Stimulated activated CD4-positive, alpha-beta T cell treated with anti-CD3 and anti-CD28 coated beads, Interleukin-1b, Interleukin-23, amount 100 ng/mL, for 1 hour (primary cell): ENCODE measurements at places on chromosomes 6 and 20.

GRCh38 chr6:10809098-10809497, 29.2 kb downstream of the MAK start:
- DNase-seq = no peak

DNA sequence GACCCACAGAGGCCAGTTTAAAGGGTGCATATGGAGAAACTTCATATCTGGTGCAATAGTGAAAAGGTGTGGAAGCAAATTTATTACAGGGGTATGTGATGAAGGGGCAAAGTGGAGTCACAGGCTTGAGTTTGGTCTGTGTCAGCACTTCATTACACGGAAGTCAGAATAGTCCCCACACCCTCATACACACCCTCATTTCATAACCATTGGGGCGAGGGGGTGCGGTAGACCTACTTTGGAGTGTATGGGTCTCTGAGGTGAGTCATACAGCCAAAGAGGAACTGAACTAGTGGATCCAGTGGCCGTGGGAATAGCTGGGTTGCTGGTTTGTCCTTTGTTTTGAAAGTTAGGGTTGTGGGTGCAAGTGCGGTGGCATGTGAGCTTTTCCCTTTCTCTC, 3.3 kb downstream of the TM9SF4 start:
- no peak for DNase-seq

GRCh38 chr20:38997622-38998021, 35.5 kb downstream of the DHX35 start:
- DNase-seq = no peak

- no peak for DNase-seq
Observed at GRCh38 chr20:4810426-4811019, 88.8 kb downstream of the PRND start.

DNA sequence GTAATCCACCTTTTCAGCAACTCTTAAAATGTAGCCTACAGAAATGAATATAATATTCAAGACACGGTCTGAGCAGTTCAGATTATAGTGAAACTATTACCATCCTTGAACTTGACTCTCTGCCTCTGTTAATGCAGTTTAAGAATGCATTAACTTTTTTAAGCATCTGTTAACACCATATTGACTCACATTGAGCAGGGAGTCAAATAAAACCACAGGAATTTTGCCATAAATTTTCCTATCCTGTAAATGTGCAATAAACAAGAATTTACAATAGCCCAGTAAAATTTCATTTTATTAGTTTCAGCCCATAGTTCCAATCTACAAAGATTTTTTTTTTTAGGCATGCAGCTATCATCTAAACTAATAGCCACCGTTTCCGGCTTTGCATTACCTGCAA, 239.2 kb upstream of the DEFB112 start:
- no peak for DNase-seq

- DNase-seq = no peak
Observed at GRCh38 chr6:124546601-124547000, 415.6 kb upstream of the RNF217 start.

GRCh38 chr6:136067731-136068341, 182.3 kb downstream of the MTFR2 start:
- DNase-seq = no peak

GRCh38 chr6:17390276-17390675, 3.1 kb upstream of the CAP2 start:
- no peak for DNase-seq

DNA sequence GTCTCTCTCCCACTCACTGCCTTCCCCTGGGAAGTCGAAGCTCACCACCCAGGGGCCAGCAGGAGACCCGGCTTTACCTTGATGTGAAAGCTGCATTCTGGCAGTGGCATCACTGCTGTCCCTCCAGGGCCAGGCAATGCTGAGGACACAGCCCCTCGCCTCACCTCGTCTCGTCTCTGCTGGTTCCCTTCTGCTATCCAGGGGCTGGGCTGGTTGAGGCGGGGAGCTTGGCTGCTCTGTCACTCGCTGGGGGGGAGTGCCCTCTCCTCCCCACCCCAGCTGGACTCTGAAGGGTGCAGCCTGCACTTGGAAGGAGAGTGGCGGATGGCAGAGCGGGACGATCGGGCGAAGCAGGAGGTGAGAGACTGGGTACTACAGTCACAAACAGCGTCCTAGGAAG, 12.7 kb upstream of the DSN1 start:
- DNase-seq = no peak

DNA sequence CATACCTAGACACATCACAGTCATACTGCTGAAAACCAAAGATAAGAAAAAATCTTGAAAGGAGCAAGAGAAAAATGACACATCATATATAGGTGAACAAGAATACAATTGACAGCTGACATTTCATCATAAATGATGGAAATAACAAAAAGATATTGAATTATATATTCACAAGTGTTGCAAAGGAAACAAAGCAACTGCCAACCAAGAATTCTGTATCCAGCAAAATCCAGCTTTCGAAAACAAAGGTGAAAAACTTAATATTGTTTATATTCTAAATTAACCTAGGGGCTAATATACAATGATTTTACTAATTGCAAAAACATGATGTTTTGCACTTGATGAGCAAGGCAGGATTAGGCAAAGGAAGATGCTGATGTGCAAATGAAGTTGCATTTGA, 84.3 kb downstream of the MOXD1 start:
- no peak for DNase-seq

DNA sequence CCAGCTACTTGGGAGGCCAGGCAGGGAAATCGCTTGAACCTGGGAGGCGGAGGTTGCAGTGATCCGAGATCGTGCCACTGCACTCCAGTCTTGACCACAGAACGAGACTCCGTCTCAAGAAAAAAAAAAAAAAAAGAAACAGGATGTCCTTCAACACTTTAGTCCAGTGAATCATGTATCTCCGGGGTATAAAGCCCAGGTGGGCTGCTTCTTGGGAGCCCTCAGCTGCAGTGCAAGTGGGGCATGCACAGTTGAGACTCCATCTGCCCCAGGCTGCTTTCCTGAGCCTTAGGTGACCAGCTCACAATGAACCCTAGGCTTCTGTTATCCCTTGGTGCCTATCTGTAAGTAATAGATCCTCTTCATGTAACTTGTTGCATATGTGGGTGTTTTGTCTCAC, 187.1 kb upstream of the RNF24 start:
- no peak for DNase-seq

- DNase-seq = no peak
Observed at GRCh38 chr6:157093536-157093935, 229.8 kb downstream of the TMEM242 start.

- no peak for DNase-seq
Observed at GRCh38 chr6:90195094-90195829, 101.4 kb downstream of the BACH2 start.

- no peak for DNase-seq
Observed at GRCh38 chr6:134131530-134132139, 79.2 kb upstream of the SLC2A12 start.

- no peak for DNase-seq
Observed at GRCh38 chr6:16511040-16511660, 250.1 kb downstream of the ATXN1 start.

DNA sequence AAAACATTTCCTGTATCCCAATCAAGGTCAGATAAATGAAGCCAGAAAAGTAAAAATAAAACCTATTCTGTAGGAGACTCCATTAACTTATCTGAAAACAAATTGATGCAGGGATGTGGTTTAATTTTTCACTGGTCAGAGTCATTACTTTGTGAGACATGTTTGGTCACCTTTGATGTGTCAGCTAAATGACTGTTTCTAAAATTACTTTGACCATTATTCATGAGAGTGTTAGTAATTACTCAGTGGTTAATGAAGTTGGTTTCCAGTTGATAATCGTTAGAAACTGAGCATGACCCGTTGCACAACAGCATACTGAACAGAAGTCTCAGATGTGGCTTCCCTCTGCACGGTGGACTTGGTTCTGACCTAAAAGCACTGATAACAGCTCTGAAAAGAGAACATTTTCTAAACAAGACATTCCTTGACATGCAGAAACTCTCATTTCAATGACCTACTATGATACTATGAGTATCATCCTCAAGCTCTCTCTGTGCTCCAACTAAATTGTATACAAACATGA, 410.5 kb upstream of the RNF217 start:
- DNase-seq = no peak

DNA sequence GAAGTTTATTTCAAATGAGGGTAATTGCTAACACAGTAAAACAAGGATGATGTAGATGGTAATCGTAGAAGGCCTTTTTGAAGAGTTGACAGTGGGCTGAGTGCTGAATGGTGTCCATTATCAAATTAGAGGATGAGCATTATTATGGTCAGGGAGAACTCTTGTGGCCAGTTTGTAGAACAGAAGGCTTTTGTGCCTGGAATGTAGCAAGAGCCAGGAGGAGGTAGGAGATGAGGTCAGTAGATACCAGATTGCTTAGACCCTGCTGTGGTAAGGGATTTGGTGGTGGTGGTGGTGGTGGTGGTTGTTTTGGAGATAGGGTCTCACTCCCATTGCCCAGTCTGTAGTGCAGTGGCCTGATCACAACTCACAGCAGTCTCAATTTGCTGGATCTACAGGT, 6.2 kb downstream of the CSE1L start:
- no peak for DNase-seq

DNA sequence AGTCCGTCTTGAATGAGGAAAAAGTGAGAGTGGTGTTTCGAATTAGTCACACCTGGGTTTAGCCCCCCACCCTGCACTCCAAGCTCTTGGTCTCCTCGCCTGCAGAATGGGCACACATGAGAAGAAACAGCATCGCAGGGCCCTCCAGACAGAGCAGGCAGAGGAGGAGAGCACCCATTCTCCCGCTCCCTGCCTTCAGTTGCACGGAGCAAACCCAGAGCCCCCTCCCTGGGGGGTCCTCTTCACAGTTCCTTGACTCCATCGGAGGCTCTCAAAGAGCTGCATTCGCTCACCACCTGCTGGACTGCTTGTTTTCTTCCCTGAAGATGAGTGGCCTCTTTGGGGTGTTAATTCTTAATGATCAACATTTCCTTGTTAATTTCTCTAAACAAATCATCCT, 5.1 kb downstream of the CST7 start:
- no peak for DNase-seq

DNA sequence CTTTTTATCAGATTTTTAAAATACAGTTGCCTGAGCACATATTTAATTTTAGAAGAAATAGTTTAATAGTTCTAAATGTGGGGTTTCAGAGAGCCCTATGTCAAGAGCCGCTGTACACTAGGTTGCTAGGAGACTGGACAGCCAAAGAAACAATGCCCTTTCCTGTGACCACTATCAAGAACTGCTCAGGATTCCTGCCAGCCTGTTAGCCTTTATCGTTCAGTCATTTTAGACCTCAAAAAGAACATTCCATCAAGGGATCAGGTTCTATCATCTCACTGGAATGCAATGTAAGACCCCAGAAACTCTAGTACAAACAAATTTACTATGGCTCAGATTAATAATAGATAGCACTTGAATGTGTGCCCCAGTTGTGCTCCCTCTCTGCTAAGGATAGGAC, 181.2 kb upstream of the CCN2 start:
- no peak for DNase-seq

DNA sequence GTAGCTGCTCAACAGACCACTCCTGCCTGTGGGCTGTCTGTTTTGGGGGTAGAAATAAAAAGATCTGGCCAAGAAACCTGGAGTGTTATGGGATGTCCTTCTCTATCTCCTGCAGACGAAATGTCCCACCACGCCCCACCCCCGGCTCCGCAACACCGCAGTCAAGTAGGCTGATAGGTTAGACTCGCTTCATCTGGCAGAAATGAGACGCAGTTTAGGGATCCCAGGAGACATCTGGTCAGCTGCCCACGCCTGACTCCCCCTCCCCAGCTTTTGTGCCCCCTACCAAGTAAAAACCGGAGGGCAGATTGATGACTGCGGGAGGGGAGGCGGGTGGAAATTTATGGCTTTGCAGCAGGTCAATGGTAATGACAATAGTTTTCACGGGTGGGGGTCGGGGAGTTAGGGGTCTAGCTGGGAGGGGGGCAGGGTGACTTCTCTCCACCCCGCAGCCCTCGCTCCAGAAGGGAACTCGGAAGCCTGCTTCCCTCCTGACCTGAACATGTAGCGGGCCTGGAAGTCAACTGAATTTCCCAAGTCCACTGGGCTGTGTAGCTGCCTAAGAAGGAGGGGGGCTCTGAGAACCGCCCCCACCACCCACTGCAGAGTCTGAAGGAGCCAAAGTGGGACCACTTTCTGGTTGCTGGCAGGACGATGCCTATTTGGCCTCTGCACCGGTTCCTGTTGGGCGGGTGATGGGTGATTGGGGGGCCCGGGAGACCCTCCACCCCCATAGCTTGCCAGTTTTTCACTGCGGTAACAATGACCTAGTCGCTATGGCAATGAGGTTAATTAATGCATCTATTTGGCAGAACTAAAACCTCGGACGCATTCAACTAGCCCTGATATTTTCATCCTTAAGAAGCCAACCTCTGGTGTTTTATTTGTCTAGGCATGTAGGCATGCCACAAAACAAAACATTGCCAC, 25.7 kb downstream of the PMEPA1 start:
- no peak for DNase-seq

DNA sequence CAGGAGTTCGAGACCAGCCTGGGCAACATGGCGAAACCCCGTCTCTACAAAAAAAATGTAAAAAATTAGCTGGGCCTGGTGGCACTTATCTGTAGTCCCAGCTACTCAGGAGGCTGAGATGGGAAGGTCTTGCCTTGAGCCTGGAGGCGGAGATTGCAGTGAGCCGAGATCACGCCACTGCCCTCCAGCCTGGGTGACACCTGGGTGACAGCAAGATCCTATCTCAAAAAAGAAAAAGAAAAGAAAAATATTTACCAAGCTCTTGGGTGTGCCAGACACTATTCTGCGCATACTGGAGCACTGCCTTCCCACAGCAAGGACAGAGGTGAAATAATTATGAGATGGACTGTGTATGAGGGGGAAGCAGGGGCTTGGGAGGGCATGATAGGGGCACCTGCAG, 19.6 kb downstream of the POFUT1 start:
- no peak for DNase-seq

DNA sequence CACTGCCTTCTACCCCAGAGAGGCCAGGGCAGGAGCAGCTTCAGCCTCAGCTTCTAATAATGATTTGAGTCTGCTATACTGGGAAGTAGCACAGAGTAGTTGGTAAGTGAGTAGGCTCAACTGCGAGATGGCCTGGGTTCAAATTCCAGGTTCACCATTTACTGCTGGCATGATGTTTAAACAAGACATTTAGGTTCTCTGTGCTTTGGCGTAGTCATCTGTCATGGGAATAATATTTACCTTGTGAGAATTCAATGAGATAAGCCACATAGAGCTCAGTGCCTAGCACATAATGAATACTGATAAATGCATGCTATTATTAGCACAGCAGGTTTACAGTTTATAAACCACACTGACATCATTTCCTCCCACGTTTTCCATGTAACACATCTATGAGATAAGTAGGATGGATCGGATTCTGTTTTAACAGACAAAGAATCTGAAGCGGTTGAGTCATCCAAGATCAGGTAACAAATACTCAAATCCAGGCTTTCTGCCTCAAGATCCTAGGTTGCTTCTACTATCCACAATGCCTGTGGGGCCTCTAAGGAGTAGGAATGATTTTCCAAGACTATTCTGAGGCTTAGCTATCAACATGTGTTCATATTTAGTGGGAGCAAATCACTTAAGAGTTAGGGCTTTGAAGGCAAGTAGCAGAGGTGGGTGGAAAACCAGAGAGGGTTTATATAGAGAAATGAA, 72.9 kb upstream of the DTNBP1 start:
- no peak for DNase-seq

- no peak for DNase-seq
Observed at GRCh38 chr6:124719913-124720312, 242.3 kb upstream of the RNF217 start.

GRCh38 chr6:5936140-5936539, 70.6 kb downstream of the NRN1 start:
- no peak for DNase-seq
